HFFc6 (cell line): ENCODE measurements at places on chromosomes 6 and 20.
A peak's percentile ranks its signal among the peaks of the same experiment; 100 is the strongest.

GRCh38 chr6:108653949-108654348, 93.2 kb downstream of the FOXO3 start:
- peaks cover 92% of the 10 kb centered on the region for H3K4me1 ChIP-seq
- peak overlapping the region; percentile 66 for H3K4me3 ChIP-seq
- H3K27ac ChIP-seq = peak overlapping the region; percentile 37
- H3K27me3 ChIP-seq = peaks cover 2% of the 10 kb centered on the region
- H3K36me3 ChIP-seq = 0 out of 2 replicates have a peak, but pooled peaks cover 5% of the 10 kb centered on the region
- no peak for DNase-seq

- no peak for DNase-seq
- no peaks in the 10 kb centered on the region for H3K36me3 ChIP-seq
- H3K27me3 ChIP-seq = peaks cover 1% of the 10 kb centered on the region; the same call in 1 of the 2 replicates
- no peak overlapping the region for H3K4me3 ChIP-seq
- H3K27ac ChIP-seq = no peak overlapping the region
- no peaks in the 10 kb centered on the region for H3K4me1 ChIP-seq
Observed at GRCh38 chr6:8446391-8446790, 11.0 kb upstream of the SLC35B3 start.

DNA sequence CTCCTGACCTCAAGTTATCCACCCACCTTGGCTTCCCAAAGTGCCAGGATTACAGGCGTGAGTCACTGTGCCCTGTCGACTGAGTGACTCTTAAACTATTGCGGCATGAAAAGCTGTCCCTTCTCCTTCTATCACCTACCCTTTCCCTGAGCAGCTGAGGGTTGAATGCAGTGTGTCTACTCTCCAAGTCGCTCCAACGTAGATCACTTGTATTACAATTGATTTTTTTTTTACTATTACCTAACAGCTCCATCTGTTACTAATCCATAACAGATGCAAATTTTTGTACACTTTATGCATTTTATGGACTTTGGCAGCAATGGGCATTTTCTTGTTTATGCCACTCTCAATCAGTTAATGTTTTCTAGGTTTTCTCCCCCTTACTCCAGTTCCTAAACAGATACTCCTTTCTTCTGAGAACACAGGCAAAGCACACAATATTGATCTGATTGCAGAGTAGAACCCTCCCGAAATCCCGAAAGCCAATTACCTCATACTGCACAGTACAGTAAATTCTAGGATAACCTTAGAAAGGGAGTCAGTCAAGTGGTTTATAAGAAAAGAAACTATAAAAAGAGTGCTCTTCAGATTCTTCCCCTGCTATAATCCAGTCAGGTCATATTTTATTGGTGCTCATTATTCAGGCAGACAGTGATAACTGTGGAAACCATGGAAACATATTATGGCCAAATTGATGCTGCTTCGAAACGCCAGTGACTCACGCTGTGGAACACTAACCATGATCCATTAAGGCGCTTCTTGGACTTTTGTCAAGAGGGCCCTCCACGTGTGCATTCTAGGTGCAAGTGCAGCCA, 273.0 kb downstream of the ADGB start:
- peaks cover 14% of the 10 kb centered on the region for H3K4me1 ChIP-seq
- H3K27me3 ChIP-seq = no peaks in the 10 kb centered on the region; the same call in 1 of the 2 replicates
- DNase-seq = no peak
- H3K36me3 ChIP-seq = no peaks in the 10 kb centered on the region
- peak overlapping the region; percentile 12; the same call in 1 of the 2 replicates for H3K4me3 ChIP-seq
- peak overlapping the region; percentile 44; the same call in 1 of the 2 replicates for H3K27ac ChIP-seq

DNA sequence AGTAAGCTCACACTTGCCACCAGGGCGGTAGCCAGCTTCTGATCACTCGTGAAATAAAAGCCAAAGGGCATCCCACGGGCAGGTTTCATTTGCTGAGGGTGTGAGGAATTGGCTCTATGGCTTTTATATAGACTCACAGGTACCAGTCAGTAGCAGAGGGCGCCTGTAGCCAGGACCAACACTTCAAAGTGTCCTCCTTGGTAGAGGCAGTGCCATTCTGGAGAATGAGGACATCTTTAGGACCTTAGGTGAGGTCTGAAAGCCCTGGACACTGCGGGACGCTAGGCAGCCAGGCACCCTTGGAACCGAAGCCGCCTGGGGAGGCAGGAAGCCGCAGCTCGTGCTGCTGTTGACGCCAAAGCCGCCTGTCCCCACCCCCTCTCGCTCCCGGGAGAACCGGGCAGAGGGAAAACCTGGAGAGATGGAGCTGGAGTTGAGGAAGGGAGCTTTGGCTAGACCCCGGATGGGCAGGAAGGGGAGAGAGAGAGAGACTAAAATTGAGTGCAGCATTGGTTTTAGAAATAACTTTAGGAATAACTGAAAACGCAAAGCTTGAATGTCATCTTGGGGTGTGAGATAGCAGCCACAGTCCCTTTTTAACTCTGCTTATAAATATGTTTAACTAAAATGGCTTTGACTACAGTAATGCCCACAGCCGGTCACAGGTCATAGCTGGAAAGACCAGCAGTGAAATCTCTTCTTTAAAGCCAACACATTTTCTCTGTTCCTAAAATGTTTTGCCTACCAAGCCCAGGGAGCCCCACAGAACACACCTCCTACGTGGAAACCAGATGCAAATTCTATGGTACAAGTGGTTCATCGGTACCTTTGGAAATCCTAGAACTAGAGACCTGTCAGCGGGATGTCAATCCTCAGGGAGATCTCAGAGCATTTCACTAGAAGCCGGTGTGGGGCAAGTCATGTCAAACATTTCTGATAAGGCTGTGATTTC, 128.5 kb upstream of the CDYL start:
- peak; percentile 57 for DNase-seq
- H3K27me3 ChIP-seq = no peaks in the 10 kb centered on the region; the same call in 1 of the 2 replicates
- peak overlapping the region; percentile 83 for H3K4me3 ChIP-seq
- peaks cover 30% of the 10 kb centered on the region for H3K4me1 ChIP-seq

DNA sequence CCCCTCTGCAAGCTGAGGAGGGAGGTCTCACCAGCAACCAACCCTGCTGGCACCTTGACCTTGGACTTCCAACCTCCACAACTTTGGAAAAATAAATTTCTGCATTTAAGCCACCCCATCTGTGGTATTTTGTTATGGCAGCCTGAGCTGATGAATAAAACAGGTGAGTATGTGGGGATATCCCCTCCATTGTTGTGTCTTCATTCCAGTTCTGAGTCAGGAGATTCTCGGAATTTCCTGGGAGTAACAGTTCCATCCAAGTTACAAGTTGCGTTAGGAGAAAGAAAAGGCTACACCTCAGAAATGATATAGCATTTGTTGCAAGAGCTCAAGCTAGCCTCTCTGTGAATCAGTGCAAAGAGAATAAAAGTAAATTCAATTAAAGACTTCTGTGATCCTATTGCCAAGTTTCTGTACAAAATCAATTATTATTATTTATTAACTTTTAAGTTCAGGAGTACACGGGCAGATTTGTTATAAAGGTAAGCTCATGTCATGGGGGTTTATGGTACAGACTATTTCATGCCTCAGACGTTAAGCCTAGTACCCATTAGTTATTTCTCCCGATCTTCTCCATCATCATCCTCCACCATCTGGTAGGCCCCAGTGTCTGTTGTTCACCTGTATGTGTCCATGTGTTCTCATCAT, 153.0 kb downstream of the NKAIN2 start:
- no peaks in the 10 kb centered on the region for H3K4me1 ChIP-seq
- DNase-seq = no peak
- H3K27me3 ChIP-seq = no peaks in the 10 kb centered on the region

DNA sequence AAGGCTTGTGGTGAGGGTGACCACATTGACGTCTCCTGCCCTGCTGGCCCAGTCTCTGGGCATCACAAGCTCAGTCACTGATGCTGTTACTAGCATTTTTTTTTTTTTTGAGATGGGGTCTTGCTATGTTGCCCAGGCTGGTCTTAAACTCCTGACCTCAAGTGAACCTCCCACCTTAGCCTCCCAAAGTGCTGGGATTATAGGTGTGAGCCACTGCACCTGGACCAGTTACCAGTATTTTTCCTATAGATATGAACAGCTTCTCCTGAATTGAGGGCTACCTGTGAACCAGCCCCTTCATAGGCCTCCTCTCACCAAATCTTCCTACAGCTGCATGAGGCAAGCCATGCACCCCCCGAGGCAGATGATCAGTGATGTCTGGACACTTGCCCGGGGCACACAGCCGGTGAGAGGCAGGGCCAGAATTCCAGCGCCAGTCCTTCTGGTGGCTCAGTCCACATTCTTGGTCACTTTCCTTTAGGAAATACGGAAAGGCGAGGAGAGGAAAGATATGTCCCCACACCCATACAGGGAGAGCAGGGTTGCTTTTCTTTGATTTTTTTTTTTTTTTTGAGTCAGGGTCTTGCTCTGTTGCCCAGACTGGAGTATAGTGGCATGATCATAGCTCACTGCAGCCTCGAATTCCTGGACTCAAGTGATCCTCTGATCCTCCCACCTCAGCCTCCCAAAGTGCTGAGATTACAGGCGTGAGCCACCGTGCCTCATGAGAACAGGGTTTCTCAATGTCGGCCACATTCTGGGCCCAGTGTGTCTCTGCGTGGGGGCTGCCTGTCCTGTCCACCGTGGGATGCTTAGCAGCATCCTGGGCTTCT, 50.7 kb downstream of the UBE2V1 start:
- H3K36me3 ChIP-seq = no peaks in the 10 kb centered on the region
- no peak overlapping the region for H3K27ac ChIP-seq
- H3K4me3 ChIP-seq = no peak overlapping the region
- no peak for DNase-seq

DNA sequence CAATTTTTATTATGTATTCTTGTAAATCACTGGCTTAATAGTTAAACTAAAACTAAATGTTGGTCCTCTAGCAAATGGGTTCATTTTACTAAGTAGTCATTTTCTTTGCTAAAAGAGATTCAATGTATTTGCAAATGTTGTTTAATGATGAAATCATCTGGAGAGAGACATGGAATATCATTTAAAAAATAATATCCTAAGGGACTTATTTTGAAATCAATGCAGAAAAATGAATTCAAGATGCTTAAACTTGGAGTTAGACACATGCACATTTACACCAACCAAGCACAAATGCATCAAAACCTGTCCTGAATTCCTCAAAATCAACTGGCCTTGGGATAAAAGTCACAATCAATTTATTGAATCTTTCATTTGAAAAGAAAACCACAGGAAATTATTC, 165.0 kb upstream of the RNF217 start:
- H3K36me3 ChIP-seq = no peaks in the 10 kb centered on the region
- no peak for DNase-seq
- no peaks in the 10 kb centered on the region for H3K4me1 ChIP-seq
- H3K4me3 ChIP-seq = no peak overlapping the region
- no peak overlapping the region for H3K27ac ChIP-seq

- peaks cover 57% of the 10 kb centered on the region for H3K4me1 ChIP-seq
- H3K36me3 ChIP-seq = peaks cover 12% of the 10 kb centered on the region
- peaks cover 2% of the 10 kb centered on the region; the same call in 1 of the 2 replicates for H3K27me3 ChIP-seq
Observed at GRCh38 chr6:1689141-1689540, 79.4 kb downstream of the FOXC1 start.

DNA sequence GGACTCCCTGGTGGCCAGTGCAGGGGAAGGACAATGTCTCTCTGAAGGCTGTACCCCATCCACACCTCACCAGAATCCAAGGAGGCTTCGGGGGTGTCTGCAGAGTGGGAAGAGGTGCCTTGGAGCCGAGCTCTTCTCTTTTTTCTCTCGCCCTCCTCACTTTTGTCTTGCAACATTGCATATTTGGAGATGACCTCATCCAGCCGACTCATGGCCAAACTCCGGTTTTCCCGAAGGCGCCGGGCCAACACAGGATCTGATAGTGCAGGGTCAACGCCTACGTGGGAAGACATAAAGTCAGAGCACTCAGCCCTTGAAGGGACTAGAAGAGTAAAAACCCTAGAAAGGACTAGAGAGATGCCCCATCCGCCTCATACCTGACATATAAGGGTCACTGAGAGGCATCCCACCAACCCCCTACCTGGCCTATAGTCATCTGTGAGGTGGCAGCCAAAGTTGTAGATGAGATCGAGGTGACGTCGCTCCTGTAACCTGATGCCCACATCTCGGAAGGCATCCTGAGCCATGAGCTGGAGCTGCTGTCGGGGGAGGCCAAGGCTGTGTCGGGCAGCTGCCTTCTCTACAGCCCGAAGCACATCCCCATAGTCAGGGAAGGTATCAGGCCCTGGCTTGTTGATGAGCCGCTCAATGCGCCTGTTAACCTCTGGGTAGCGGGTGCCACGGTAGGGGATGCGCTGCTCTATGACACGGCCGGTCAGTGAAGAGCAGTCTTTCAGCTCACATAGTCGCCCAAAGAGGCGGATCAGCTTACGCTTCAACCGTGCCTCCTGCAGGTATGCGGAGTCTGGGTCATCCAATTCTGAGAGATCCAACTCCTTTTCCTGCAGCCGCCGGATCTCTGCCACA, 3.0 kb upstream of the ZBTB22 start:
- peak overlapping the region; percentile 92 for H3K4me3 ChIP-seq
- peaks cover 65% of the 10 kb centered on the region for H3K4me1 ChIP-seq
- H3K36me3 ChIP-seq = peaks cover 51% of the 10 kb centered on the region
- peak; percentile 93 for DNase-seq
- H3K27me3 ChIP-seq = peaks cover 1% of the 10 kb centered on the region

- no peak overlapping the region for H3K4me3 ChIP-seq
- H3K36me3 ChIP-seq = no peaks in the 10 kb centered on the region
- no peak for DNase-seq
- H3K27me3 ChIP-seq = no peaks in the 10 kb centered on the region
- peaks cover 25% of the 10 kb centered on the region for H3K4me1 ChIP-seq
Observed at GRCh38 chr6:35299674-35300073, 2.1 kb downstream of the DEF6 start.

DNA sequence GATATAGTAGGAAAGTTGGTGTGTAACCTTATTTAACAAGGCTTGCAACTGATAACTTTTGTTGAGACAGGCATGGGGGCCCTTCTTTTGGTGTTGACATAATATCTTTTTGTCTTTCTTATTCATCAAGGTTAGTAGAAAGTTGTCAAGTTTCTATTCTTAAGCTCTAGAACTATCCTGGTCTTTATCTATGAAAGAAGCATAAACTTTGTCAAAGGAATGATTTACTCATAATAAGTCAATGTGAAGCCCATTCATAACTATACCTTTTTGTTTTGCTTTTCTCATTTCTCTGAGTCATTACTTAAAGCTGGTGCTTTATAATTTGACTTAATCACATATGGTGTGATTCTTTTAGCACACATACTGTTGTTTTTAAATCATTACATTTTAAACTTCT, 312.4 kb downstream of the UTRN start:
- no peak overlapping the region for H3K27ac ChIP-seq
- H3K4me3 ChIP-seq = no peak overlapping the region
- H3K4me1 ChIP-seq = peaks cover 13% of the 10 kb centered on the region
- H3K36me3 ChIP-seq = peaks cover 47% of the 10 kb centered on the region
- no peak for DNase-seq

GRCh38 chr6:148085631-148086331, 256.9 kb upstream of the SASH1 start:
- no peak overlapping the region for H3K4me3 ChIP-seq
- H3K27me3 ChIP-seq = peaks cover 6% of the 10 kb centered on the region; the same call in 1 of the 2 replicates
- H3K4me1 ChIP-seq = no peaks in the 10 kb centered on the region; the same call in 1 of the 2 replicates
- H3K27ac ChIP-seq = no peak overlapping the region
- DNase-seq = no peak

DNA sequence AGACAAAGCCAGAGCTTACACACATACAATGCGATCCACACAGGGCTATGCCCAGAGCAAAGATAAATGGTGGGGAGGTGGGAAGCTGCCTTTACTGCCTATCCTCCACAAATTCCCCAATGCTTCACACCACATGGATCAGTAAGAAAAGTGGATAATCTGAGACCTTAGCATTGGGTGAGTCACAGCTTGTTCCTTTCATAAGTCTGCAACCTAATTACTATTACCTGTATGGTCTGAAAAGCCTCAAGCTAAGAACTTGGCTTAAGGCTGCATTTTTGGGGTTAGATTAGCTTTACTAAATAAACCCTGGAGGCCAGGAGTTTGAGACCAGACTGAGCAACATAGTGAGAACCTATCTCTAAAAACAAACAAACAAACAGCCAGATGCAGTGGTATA, 66.0 kb upstream of the BTBD3 start:
- no peak overlapping the region for H3K27ac ChIP-seq
- no peak for DNase-seq
